NCI-H187 treated with DMSO at 0.1 percent for 48 hours (cell line): ENCODE measurements at places on chromosomes 2 and 18.

DNA sequence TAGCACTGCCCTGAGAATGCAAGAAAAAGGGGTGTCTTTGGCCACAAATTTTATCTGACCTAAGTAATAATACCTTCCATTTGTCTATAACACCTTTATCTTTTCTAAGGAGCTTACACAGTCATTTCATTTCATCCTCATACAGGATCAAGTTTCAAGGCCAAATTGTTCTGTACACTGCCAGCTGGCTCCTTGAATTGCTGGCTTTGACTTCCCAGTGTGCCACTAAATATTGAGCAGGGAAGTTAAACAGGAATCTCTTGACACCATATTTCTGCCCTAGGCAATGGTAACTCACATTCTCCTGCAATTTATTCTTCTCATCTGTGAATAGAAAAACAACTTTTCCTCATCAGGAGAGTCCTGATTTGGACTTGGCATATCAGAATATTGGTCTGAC is 195.1 kb upstream of the LRP1B start:
- no peak for DNase-seq

GRCh38 chr2:134137182-134137611 is 116.7 kb upstream of the MGAT5 start:
- no peak for DNase-seq

DNA sequence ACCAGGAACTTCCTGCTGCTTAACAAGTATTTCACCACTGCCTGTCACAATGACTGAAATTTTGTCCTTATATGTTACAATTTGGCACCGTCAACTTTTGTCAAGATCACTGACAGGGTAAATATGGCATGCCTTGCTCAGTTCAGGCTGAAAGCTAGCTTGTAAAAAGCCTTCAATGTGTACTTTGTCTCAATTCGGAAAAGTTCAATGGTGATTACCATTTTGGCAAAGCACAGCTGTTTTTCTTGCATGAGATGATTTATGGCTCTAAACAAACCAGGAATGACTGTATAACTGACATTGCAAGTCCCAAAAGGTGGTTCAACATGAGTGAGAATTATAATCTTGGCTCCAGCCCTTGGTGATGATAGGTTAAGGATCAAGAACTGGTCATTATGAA is 1255.2 kb downstream of the CNTNAP5 start:
- no peak for DNase-seq

- no peak for DNase-seq
Observed at GRCh38 chr18:58896734-58897508, 32.2 kb downstream of the ZNF532 start.

GRCh38 chr2:157058161-157058560 is 199.3 kb upstream of the GALNT5 start:
- no peak for DNase-seq

DNA sequence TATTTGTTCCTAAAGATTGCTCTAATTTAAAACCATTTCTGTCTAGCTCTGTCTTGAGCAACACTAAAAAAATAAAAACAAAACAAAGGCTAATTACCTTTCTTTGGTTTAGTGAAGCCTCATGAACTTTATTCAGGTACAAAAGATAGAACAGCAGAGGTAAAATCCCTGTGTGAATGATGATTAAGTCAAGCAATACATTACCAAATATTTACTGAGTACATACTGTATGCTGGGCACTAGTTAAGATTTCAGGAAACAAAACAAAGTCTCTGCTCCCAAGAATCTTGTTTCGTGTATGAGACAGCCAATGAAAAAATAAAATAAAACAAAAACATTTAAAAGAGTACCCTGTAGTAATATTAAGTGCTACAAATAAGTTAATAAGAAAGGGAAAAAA is 257.5 kb downstream of the RND3 start:
- DNase-seq, result no peak
